ENCODE measurements at places on chromosomes 11 and 22. TPM values are rescaled to one million over a fixed set of nuclear protein-coding genes. Genes with fewer than 3 reads are reported as not detected.
A peak's percentile ranks its signal among the peaks of the same experiment; 100 is the strongest.

Gene CCDC73
- total RNA-seq, result 0.28 TPM

Gene SLC22A8
- not detected for total RNA-seq

Gene NRGN
- total RNA-seq, result 7.3 TPM

DNA sequence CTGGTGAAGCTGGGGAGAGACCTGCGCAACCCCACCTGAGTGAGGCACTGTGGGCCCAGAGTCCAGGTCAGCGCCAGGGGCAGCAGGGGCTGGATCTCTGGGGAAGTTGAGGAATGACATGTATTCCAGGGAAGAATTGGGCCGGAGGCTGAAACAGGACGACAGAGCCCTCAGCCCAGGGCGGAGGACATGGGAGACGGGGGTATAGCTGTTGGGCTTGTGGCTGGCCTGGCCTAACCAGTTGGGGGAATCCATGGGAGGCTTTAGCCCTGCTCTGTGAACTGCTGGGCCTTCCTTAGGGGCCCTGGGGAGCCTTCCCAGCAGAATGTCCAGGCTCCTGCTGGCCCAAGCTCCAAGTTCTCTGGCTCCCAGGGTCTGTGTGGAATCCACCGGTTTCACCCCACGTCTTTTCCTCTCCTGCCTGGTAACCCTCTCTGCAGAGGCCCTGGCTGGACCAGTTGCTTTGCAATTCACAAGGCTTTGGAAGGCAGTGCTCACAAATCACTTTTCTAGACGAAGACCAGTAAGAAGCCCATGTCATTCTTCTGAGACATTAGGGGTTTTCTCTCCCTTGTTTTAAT, 50.4 kb upstream of the KCNQ1OT1 start:
- DNase-seq, result no peak

GRCh38 chr11:121427400-121427744, 24.7 kb upstream of the SORL1 start:
- no peak for DNase-seq

DNA sequence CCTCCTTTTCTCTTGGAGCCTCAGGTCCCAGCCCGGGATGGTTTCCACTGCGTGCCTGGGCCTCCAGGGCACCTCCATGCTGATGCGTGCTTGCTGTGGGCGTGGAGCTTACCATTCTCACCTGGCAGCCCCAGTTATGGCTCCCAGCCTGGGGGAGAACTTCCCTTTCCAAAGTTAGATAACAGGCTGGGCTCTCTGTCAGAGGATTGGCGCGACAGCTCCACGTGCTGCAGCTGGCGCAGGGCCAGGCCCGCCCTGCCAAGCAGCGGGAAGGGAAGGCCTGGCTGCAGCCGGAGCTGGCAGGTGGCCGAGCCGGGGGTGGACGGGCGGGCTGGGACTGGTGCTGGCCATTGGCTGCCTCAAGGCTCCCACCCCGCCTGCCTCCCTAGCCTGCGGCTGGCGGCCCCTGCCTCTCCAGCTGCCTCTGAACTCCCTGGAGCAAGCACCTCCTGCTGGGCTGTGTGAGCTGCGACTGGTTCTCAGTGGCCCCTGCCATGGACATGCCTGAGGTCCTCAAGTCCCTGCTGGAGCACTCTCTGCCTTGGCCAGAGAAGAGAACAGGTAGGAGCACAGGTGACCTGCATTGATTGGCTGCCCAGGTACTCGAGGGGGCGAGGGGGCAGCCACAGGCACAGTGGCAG, 14.6 kb upstream of the TEF start:
- DNase-seq, result peak; percentile 81

DNA sequence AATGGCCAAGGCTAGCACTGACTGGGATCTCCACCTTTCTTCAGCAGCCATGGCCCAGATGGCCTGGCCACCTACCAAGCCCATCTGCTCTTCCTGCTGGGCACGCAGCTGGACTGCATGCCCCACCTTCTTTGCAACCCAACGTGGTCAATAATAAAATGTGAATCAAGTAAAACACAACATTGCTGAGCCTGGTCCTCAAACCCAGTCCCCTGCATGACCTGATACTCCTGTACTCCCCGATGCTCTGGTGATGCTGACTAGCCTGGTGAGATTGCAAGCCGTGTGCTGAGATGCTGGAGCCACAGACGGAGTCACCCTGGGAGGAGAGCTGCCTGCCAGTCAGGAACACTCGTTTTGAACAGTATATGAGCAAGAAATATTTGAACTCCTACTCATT, 34.0 kb downstream of the PARVG start:
- no peak for DNase-seq

GRCh38 chr22:25930788-25931310, 188.9 kb downstream of the MYO18B start:
- no peak for DNase-seq

DNA sequence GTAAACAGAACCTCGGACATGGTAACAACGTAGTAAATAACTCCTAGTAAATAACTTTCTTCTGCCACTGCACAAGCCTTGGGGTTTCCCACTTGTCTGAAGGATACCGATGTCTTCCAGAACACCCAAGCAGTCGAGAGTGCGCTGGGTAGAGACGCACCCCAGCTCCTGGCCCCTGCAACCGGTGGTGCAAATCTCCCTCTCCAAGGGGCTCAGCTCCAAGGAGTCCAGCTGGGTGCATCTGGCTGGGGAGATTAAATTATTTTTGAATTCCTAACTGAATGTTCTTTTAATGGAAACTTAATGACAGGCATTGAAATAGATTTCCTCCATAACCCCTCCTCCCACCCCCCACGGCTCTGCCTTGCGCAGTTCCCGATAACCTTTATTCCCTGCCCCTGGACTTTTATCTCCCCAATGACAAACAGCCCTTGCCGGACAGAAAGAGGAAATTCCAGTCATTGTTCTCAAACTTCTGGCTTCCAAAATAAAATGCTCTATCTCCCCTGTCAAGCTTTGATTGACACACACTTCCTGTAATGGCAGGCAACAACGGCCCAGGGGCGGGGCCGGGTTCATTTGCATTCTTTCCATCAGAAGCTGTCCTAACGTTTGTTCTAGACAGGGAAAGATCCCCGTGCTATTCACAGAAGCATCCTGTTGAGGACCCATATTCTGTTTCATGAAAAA, 31.2 kb downstream of the KCNJ1 start:
- no peak for DNase-seq

DNA sequence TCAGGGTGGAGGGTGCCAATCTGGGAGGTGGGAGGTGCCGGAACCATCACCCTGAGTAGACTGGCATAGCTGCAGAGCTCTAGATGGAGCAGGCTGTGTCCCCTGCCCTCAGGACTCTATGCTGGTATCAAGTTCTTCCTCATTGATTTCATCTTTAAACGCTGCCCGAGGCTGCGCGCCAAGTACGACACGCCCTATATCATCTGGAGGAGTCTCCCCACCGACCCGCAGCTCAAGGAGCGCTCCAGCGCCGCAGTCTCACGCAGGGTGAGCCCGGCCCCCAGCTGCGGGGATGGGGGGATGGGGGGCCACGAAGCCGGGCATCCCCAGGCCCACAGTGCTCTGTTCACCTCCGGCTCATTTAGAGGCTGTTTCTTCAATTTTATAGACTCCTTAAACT, 52.5 kb downstream of the GRAMD4 start:
- DNase-seq, result no peak

Data from thoracic aorta (tissue), 2 donors.